ENCODE measurements at places on chromosomes 11 and 22. TPM values are rescaled to one million over a fixed set of nuclear protein-coding genes. Genes with fewer than 3 reads are reported as not detected.

DNA sequence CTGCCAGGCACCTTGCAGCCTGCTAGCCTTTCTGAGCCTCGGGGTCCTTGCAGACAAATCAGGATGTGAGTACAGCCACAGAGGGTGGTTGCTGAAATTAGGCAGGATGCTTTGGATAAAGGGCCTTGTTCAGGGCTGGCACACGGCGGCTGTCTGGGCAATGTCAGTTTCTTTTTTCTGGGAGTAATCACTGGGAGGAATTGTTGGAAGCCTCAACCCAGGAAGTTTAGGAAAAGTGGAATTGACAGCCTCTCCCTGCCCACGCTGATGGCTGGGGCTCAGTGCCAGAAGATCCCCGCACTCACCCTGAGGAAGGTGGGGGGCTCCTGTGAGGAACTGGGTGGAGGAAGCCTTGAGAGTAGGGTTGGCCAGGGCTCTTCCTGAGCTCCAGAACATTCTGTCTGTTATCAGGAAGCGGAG is 37.4 kb downstream of the CD82 start:
- H3K4me1 ChIP-seq = peaks cover 36% of the 10 kb centered on the region
- H3K36me3 ChIP-seq = peaks cover 95% of the 10 kb centered on the region
- no peak for DNase-seq
- no peaks in the 10 kb centered on the region for H3K27me3 ChIP-seq
- no peak overlapping the region for H3K4me3 ChIP-seq
- H3K27ac ChIP-seq = no peak overlapping the region

DNA sequence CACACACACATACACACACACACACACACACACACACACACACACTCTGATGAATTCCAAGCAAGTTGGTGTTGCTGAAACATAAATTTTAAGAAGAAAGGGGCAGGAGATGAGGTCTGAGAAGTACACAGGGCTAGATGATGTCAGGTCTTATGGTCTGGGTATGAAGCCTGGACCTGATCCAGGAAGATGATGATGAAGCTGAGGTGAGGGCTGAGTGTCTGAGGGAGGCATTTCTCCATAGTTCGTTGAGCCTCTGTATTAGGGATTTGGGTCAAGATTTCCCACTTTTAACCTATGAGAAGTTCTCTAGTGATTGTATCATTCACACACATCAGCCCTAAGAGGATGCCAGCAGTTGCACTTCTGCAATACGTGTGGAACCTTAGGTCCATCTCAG is 32.6 kb downstream of the KREMEN1 start:
- H3K27ac ChIP-seq = no peak overlapping the region
- no peaks in the 10 kb centered on the region for H3K27me3 ChIP-seq
- no peaks in the 10 kb centered on the region for H3K4me1 ChIP-seq

DNA sequence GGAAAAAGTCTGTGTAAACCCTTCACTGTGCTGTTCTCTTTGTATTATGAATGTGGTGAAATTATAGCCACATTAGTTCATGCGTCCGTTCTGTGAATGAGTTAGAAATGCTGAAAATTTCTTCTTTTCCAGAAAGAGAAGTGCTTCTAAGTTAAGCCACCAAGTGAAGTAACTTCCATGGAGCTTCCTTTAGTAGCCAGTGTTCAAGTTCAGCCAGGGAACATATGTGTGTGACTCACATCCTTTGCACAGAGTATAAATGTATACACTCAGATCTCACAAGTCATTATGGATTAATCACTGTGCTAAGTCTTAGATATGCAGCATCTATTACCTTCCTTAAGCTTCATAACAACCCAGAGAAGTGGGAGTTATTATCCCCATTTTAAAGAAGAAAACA is 3.1 kb upstream of the MMP8 start:
- DNase-seq = no peak
- H3K4me3 ChIP-seq = no peak overlapping the region
- no peaks in the 10 kb centered on the region for H3K4me1 ChIP-seq
- H3K27ac ChIP-seq = no peak overlapping the region
- H3K36me3 ChIP-seq = no peaks in the 10 kb centered on the region

DNA sequence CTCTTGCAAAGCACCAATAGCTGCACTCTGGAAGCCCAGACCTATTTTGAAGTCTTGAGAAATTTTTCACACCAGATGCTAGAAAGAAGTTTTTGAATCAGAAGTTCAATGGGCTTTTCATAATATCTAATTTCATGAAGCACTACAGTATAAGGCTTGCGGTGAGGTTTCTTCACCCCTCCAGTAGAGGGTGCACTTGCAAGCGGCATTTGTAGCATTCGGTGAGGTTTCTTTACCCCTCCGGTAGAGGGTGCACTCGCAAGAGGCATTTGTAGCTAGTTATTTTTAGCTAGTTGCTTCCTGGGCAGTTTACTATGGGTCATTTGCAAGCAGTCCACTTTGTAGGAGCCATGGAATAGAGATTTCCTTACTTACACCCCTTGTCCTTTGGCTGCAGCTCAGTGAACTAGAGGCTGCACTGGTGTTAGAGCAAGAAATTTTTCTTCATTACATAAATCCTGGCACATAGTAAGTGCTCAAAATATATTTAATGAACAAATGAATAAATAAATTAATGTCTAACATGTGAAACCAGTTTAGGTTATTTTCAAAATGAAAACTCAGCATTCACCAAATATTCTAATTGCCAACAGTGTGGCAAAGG is 7.8 kb upstream of the NOX4 start:
- DNase-seq = no peak
- no peaks in the 10 kb centered on the region for H3K36me3 ChIP-seq
- H3K27me3 ChIP-seq = no peaks in the 10 kb centered on the region
- H3K4me3 ChIP-seq = no peak overlapping the region
- H3K27ac ChIP-seq = no peak overlapping the region
- no peaks in the 10 kb centered on the region for H3K4me1 ChIP-seq

- no peak overlapping the region for H3K27ac ChIP-seq
- H3K4me1 ChIP-seq = no peaks in the 10 kb centered on the region
- no peak overlapping the region for H3K4me3 ChIP-seq
Measured at GRCh38 chr22:42061041-42061440, 9.6 kb downstream of the NAGA start.

DNA sequence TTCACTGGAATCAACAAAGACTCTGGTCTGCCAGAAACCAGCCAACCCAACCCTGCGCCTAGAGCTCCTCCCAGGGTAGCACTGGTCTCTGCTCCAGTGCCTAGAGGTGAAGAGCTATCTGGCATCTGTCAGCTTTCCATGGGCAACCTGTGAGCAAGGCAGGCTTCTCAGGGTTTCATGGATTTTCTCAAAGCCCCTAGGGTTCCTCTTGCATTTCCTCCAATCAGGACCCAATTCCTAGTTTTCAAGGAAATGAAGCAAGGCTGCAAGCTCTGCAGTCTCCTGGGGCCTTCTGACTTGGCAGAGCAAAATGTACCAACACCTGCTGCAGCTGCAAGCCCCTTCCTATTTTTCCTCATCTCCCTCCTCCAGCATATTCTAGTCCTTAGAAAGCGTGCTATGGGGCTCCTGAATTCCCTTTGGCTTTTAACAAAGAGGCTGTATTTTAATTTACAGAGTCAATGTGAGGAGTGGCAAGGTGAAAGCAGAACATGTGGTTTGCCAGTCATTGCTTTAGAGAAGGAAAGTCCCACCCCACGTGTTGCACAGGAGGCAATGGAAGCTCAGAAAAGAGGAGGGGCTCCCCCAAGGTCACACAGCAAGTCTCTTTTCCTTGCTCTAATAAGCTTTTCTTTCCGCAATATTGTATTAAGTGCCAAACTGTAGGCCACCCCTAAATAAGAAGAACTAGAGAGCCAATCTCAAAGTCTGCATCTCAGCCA is 33.0 kb upstream of the RIC3 start:
- DNase-seq = no peak
- no peaks in the 10 kb centered on the region for H3K4me1 ChIP-seq
- no peak overlapping the region for H3K27ac ChIP-seq
- H3K4me3 ChIP-seq = no peak overlapping the region

- no peak for DNase-seq
- H3K4me1 ChIP-seq = peaks cover 25% of the 10 kb centered on the region
- no peak overlapping the region for H3K4me3 ChIP-seq
- H3K27me3 ChIP-seq = no peaks in the 10 kb centered on the region
- H3K27ac ChIP-seq = no peak overlapping the region
Measured at GRCh38 chr11:112100462-112100861, 13.8 kb downstream of the SDHD start.

- H3K27me3 ChIP-seq = peaks cover 18% of the 10 kb centered on the region
- no peak for DNase-seq
- H3K4me1 ChIP-seq = no peaks in the 10 kb centered on the region
Measured at GRCh38 chr22:35008213-35008612, 57.7 kb upstream of the ISX start.

DNA sequence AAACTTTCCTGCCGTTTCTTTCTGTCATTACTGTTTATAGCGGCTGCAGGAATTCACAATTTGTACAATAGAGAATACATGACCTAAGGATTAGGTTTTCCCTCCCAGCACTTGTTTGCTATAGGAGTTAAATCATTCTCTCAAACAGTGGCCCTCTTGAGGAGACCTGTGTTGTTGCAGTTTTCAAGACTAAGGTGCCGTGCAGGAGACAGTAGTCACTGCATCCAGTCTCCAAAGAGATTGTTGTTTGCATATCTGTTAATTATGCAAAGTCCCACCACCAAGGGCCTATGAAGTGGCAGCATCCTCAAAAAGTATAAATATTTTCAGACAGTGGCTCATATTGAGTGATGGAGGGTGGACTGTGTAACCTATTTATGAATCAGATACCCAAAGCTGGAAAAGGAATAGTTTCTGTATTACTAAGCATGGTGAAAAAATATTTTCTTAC is 2.3 kb downstream of the PRSS23 start:
- peak overlapping the region; percentile 66 for H3K4me3 ChIP-seq
- H3K4me1 ChIP-seq = peaks cover 21% of the 10 kb centered on the region

DNA sequence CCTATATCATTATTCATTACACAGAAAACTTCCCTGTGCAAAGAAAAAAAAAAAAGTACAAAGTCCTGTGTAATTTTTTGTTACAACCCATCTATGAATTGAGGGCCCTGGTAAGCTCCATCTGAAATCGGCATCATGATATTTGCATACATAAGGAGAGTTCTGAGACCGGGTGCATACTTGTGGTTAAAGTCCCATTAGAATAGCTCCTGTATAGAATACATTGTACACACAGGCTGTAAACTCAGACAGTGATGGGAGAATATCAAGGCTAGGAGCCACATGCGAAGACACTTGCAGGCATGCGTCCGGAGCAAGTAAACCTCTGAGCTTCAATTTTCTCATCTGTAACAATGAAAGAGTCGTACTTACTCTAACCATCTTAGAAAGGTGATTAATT is 353.2 kb downstream of the ETS1 start:
- DNase-seq = no peak
- H3K36me3 ChIP-seq = no peaks in the 10 kb centered on the region
- H3K27ac ChIP-seq = no peak overlapping the region
- no peaks in the 10 kb centered on the region for H3K27me3 ChIP-seq
- H3K4me3 ChIP-seq = no peak overlapping the region

GRCh38 chr11:86464509-86465221 is 90.0 kb downstream of the CCDC81 start:
- H3K27ac ChIP-seq = no peak overlapping the region
- DNase-seq = no peak
- no peak overlapping the region for H3K4me3 ChIP-seq
- H3K4me1 ChIP-seq = no peaks in the 10 kb centered on the region
- H3K27me3 ChIP-seq = no peaks in the 10 kb centered on the region
- H3K36me3 ChIP-seq = no peaks in the 10 kb centered on the region

DNA sequence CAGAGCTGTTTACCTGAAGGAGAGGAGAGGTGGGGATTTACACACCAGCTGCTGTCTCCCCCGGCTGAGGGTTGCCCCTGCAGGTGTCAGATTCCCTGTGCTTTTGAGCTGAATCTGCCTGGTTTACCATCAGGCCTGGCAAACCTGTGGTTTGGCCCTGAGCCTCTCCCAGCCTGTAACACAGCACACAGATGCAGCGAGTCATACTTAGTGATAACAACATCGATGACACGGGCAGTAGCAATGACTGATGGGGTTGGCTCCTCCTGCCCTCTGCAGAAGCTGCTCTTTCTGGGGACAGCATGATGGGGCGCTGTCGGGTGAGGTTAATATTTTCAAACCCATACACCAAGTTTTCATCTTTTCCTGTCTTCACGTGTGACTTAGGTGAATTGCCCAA is 380.0 kb upstream of the B3GAT1 start:
- no peaks in the 10 kb centered on the region for H3K36me3 ChIP-seq
- no peaks in the 10 kb centered on the region for H3K4me1 ChIP-seq

DNA sequence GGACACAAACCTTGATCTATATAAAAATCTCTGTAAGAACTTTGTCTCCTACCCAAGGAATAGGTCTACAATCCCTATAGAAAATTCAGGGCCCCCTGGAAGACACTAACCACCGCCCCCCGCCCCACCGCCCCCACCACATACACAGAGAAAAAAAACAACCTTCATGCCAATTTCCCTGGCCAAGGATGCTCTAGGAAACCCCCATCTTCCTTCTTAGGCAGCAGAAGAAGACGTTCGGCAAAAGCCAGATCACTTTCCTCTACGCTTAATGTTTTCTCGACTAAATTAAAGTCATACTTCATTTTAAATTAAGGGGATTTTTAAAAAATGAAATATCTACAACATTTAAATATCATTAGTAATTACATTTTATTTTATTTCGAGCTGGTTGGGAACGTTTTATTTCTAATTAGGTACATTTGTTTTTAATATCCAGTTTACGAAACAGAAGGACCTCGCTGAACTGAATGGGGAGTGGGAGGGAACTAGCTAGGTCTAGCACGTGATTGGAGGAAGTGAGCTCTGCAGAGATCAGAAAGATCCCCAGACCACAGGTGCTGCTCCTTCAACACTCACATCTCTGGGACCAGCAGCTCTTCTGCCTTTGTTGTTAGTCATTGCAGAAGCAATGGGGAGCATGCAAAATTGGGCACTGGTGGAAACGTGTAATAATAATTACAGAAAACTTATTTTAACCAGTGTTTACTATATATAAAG is 472.3 kb downstream of the MN1 start:
- H3K4me1 ChIP-seq = no peaks in the 10 kb centered on the region
- H3K36me3 ChIP-seq = no peaks in the 10 kb centered on the region
- DNase-seq = no peak
- no peak overlapping the region for H3K4me3 ChIP-seq
- H3K27ac ChIP-seq = no peak overlapping the region

DNA sequence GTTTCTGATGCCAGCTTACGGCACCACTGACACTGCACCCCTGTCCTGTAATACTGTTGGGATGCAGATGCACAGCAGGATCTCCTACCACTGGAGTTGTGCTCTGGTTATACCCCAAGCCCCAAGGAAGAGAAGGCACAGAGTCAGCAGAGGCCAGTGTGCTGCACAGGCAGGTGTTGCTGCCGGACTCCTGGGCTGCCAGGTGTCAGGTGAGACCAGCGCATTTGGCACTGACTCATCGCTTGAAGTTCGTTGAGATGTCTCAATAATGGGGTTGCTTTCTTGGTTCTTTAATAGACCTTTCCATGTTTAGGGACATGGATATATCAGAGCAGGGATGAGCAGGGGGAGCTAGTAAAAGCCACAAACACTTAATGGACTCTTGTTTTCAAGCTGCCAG is 75.7 kb upstream of the TTC12 start:
- H3K27me3 ChIP-seq = peaks cover 7% of the 10 kb centered on the region
- no peak overlapping the region for H3K4me3 ChIP-seq
- H3K27ac ChIP-seq = no peak overlapping the region

- H3K4me1 ChIP-seq = peaks cover 8% of the 10 kb centered on the region
- no peaks in the 10 kb centered on the region for H3K27me3 ChIP-seq
- no peak overlapping the region for H3K4me3 ChIP-seq
Measured at GRCh38 chr11:9601876-9602199, 28.4 kb downstream of the WEE1 start.

The LIF gene
- total RNA-seq = 0.09 TPM

The SYNGR1 gene
- total RNA-seq = 18.8 TPM

The ELFN2 gene
- not detected for total RNA-seq

The LMO2 gene
- 9.3 TPM for total RNA-seq
